ENCODE measurements at places on chromosomes 12 and 14.
A peak's percentile ranks its signal among the peaks of the same experiment; 100 is the strongest.

- no peak for DNase-seq
Measured at GRCh38 chr12:4274396-4275015, 944 bp downstream of the CCND2 start.

- DNase-seq, result no peak
Measured at GRCh38 chr12:32309811-32310736, 89.3 kb upstream of the FGD4 start.

DNA sequence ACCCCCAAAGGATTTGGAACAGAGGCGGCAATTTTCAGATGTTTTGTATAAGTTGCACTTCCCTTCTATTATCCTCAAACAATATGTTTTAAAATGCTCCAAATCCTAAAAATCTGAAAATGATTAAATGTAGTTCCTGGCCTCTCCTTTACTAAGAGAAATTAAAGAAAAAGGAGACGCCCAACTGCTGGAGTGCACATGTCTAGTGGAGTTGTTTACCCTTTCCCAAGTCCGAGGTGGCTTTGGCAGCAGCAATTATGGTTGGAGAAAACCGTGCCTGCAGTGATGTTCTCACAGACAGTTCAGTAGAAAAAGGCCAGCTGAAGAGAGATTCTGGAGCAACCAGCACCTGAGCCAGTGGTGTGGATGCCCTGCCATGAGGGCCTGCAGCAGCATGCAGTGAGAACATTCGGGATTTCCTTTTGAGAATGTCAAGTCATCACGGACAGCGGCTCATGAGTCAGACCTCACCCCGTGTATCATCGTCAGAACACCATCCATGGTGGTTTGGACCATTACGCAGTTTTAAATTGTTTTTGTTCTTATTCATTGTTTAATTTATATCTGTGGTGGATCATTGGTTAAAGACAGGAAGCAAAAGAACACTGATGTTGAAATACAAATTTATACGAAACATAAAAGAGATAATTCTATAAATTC, 179.0 kb upstream of the KRR1 start:
- DNase-seq, result no peak

GRCh38 chr14:70803321-70804310, 5.7 kb downstream of the MAP3K9 start:
- DNase-seq, result peak; percentile 46

- no peak for DNase-seq
Measured at GRCh38 chr12:93884794-93885460, 207.8 kb downstream of the CRADD start.

DNA sequence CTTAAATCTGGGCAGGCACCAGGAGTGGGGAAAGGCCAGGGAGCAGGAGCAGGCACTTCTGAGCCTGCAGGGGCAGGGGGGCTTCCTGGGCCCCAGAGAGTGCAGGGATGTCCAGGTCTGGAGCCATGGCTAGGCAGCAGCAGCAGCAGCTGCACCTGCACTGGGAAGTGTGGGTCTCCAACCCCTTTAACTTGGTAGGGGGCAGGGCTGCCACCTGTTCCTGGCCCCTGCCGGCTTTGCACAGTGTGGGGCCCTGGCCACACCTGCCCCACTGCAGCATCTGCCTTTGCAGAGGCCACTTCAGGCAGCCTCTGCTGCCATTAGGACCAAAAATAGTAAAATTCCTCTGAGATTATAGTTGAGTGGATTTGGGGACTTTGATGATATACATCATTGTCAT, 138.5 kb downstream of the SLC16A7 start:
- no peak for DNase-seq

GRCh38 chr14:104211741-104212140, 73.4 kb downstream of the KIF26A start:
- no peak for DNase-seq

DNA sequence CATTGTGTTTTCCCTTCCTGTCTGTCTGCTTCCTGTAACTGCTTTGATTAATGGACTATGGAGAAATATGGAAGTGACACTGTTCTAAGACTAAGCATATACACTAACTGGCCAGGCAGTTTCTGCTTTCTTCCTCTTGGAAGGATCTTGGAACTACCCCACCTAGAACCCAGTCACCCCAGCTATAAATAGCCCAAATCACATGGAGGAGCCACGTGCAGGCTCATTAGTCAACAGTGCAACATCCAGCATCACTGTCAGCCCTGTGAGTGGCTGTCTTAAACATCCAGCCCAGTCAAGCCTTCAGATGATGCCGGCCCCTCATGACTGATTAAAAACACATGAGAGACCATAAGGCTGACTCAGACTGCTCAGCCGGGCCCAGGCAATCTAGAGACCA, 39.2 kb downstream of the BCAT1 start:
- no peak for DNase-seq

- DNase-seq, result no peak
Measured at GRCh38 chr14:25116607-25117006, 66.7 kb upstream of the STXBP6 start.

GRCh38 chr12:6605421-6606330, 1.5 kb downstream of the CHD4 start:
- peak; percentile 62 for DNase-seq

GRCh38 chr12:58711974-58712373, 208.3 kb downstream of the LRIG3 start:
- DNase-seq, result no peak

DNA sequence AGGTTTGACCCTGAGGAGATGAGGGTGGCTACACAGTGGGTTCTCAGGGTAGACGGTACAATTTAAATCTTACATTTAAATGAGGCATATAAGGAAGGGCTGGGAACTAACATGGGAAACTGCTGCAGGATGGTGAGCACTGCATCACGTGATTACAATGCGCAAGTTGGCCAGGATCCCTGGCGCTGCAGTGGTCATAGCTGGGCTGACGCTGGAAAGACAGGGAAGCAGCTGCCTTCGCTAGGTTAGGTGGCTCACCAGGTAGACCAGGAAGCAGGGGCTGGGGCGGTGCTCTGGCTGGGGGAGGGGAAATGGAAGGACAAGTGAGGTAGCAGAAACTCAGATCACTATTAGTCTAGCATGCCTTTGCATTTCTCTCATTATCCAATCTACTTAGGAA, 149.9 kb downstream of the FOXN3 start:
- no peak for DNase-seq

DNA sequence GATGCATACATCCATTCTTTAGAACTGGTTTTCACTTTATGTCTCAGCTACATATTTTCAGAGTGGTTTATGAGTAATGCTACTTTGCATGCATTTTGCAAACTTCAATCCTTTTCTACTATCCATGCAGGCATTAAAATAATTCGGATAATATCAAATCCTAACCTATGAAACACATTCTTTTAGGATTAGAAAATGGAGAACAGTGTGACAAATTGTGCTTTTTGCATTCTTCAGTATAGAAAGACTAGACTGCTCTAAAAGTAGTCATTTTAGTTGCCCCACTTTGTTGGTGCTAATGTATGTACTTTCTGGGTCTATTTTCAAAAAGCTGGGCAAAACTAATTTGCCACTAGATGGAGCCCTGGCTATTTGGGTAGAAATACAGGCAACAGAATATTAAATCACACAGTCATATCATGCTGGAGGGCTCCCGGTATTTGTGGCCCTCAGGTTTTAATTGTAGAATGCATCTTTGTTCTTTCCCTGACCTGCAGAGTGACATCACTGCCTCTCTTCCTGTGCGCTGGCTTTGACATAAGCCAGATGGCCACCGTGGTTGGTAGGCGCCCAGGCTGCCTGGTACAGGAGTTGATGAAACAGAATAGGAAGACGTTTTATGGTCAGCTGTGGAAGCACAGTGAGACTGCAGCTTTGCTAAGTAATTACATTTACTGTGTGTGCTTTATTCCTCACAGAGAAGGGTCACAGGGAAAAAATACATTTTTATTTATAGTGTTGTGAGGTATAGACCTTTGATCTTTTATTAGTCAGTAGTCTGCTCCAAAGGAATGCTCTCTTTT, 28.1 kb downstream of the MSRB3 start:
- no peak for DNase-seq

GRCh38 chr12:95820096-95820703, 29.6 kb upstream of the NTN4 start:
- DNase-seq, result no peak

DNA sequence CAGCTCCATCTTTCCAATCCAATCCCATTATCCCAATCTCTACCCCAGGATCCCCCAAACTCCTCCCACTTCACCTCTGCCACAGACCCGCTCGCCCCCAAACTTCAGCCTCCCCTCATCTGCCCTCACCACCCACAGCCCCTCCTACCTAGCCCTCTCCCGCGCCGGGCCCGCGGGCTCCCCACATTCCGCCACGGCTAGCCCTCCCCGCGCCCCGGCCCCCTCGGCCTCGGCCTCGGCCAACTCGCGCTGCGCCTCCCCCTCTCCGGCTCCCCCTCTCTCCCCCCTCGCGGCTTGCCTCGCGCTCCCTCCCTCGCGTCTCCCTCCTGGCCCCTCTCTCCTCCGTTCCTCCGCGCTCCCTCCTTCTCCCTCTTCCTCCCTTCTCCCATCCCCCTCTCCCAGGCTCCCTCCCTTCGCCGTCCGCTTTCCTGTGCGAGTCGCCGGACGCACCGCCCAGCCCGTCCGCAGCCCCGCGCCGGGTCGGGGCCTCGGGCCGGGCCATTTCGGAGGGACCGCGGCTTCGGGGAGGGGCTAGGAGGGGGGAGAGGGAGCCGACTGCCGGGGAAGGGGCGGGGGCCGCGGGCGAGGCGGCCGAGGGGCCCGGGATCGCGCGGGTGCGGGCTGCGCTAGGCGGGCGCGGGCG, at the start of gene ATN1:
Gene ATN1, plus strand, starts transcription at position 581 of the 643 bp plus-strand sequence. CDS start 6,043 bp downstream, outside the sequence.
- peak; percentile 75 for DNase-seq

- DNase-seq, result no peak
Measured at GRCh38 chr14:90297876-90298629, 33.7 kb downstream of the NRDE2 start.

GRCh38 chr12:52277486-52278245, 3.2 kb downstream of the KRT86 start:
- no peak for DNase-seq

DNA sequence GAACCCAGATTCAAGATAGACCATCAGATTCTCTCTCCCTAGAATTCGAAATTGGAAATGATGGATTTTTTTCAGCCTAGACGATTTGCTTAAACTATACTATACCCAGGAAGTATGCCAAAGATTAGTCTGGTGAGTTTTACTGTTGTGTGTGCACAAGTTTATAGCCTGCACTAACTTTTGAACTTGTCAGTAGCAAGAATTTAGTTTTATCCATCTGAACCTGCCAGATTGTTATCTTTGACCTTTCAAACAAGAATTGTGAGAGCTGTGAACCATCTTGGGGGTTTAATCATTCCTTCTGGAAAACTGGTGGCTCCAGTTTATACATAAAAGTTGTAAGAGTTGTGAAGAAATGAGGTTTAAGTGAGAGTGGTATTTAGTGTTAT, 243.5 kb upstream of the DAAM1 start:
- no peak for DNase-seq

GRCh38 chr12:97921979-97922722, 459.5 kb downstream of the RMST start:
- DNase-seq, result no peak

- no peak for DNase-seq
Measured at GRCh38 chr14:53638966-53639365, 317.7 kb downstream of the BMP4 start.

GRCh38 chr12:107817250-107817649, 42.7 kb downstream of the ASCL4 start:
- DNase-seq, result no peak

DNA sequence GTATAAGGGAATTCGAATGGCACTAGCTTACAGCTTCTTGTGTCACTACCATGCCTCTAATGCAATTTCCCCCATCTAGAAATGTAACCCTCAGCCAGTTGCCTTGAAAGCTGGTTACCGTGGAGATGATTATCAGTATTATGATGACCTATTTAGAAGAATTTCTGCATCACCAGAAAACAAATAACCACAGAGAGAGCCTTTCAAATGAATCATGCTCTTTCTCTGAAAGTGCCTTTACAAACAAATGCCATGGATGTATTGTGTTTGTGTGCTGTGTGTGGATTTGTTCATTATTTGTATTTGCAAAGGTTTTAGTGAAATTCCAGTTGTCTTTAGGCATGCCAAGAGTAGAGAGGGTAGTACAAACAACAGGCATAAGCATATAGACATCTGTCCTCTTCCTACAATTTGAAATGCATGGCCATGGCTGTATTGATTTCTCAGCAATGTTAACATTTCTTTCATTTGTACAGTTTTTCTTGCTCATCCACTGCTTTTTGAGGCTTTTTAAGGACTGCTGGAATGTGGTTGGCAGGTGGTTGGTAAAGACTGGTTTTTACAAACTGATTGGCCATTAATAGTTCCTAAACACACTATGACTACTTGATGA, 266.5 kb downstream of the PAWR start:
- DNase-seq, result no peak

GRCh38 chr14:64337888-64338615, 43.9 kb upstream of the ESR2 start:
- DNase-seq, result peak; percentile 72

GRCh38 chr12:26286186-26286585, 90.8 kb downstream of the SSPN start:
- no peak for DNase-seq

DNA sequence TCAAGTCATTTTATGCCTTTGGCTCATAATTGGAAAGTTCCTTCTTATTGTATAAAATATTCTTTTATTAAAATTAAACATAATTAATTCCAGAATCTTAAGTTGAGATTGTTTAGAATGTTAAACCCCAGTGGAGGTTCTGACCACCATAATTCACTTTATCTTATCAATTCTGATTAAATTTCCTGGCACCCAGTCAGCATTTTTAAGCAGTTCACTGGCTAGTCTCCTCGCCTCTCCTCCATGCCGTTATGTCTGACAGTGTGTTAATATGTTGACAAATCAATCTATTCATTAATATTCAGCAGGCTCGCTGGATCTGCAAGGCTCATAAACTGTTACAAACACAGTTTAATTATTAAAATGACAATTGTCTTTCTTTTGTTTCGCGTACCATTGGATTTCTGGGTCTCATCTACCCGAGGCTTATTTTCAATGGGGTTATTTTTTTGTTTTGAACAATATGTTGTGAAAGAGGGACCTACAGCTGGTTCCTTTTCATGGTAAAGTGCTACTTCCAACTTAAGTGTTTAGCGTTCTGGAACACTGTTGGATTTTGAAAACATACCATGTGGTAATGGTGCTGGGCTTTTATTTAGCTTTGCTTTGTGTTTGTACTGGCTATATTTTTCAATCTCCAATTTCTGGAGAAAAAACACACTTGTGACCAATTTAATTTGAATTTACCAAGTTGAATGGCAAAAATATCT, 339.7 kb downstream of the PRKD1 start:
- no peak for DNase-seq

- no peak for DNase-seq
Measured at GRCh38 chr14:94370524-94370910, 17.9 kb downstream of the SERPINA1 start.

Data from dorsolateral prefrontal cortex (tissue), 122 donors.